Transverse colon (tissue), 4 donors: ENCODE measurements at places on chromosomes 16 and 17. TPM values are rescaled to one million over a fixed set of nuclear protein-coding genes. Genes with fewer than 3 reads are reported as not detected.

DNA sequence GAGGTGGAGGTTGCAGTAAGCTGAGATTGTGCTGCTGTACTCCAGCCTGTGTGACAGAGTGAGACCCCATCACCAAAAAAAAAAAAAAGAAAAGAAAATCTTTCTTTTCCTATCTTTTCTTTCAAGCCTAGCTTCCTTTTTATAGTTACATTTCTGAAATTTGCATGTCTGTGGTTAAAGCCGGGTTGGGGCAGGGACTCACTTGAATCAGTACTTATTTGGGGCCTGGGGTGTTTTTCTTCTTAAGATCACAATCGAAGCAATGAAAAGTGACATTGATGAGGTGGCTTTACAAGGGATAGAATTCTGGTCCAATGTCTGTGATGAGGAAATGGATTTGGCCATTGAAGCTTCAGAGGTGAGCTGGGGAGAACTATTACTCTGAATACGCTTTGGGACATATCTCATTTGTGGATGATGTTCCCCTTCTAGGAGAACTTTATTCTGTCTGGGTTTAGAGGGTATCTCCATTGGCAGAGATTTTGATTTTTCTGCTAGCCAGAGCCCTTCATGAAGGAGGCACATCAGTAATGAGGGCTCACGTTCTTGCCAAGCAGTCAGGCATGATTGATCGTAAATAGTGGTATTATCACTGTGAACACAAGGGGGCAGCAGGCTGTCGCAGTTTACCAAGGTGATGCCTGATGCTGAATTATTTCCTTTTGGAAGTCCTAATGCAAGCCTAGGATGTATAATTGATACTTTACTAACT, 14.3 kb downstream of the KPNB1 start:
- peak; percentile 60 for DNase-seq

DNA sequence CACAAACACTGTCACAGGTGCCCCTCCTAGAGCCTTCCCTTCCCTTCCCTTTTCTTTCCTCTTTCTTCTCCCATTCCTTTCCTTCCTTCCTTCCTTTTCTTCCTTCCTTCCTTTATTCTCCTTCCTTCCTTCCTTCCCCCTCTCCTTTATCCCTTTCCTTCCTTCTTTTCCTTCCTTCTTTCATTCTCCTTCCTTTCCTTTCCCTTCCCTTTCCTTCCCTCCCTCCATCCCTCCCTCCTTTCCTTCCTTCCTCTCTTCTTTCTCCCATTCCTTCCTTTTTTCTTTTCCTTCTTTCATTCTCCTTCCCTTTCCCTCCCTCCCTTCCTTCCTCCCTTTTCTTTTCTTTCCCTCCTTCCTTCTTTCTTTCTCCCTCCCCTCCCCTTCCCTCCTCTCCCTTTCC, 170.0 kb downstream of the ENGASE start:
- no peak for DNase-seq

DNA sequence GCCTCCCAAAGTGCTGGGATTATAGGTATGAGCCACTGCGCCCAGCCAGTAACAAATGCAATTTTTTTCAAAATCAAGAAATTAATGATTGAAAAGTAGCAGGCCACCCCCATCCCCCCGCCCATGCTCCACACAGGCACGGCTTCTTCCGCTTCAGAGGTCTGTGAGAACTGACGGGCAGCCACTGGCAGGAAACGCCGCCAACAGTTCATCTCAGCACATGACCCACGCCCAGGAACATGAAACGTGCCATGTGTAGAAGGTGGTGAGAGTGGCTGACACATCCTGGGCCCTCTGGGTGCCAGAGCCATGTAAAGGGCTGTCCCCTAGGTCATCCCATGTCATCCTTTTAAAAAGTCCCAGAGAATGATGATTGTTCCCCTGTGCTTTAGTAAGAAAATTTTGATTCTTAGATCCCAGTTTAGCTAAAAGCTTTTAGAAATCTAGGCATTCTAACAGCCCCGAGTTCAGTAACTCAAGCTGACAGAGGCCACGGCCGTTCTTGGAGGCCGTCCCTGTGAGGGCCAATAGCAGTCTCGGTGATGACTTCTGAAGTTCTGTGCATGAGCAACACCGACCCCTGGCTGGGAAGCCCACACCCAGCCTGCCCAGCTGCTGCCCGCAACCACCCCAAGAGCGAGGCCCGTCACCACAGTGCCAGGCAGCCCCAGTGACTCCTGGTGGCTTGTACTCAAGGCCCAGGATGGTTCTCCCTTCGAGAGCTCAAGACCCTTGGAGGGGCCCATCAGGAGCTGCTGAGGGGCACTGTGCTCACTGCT, 52.1 kb downstream of the KLHDC4 start:
- DNase-seq = no peak

- DNase-seq = no peak
Measured at GRCh38 chr16:25189305-25189704, 27.4 kb upstream of the AQP8 start.

GRCh38 chr17:34358631-34359030, 2.4 kb downstream of the CCL13 start:
- no peak for DNase-seq

DNA sequence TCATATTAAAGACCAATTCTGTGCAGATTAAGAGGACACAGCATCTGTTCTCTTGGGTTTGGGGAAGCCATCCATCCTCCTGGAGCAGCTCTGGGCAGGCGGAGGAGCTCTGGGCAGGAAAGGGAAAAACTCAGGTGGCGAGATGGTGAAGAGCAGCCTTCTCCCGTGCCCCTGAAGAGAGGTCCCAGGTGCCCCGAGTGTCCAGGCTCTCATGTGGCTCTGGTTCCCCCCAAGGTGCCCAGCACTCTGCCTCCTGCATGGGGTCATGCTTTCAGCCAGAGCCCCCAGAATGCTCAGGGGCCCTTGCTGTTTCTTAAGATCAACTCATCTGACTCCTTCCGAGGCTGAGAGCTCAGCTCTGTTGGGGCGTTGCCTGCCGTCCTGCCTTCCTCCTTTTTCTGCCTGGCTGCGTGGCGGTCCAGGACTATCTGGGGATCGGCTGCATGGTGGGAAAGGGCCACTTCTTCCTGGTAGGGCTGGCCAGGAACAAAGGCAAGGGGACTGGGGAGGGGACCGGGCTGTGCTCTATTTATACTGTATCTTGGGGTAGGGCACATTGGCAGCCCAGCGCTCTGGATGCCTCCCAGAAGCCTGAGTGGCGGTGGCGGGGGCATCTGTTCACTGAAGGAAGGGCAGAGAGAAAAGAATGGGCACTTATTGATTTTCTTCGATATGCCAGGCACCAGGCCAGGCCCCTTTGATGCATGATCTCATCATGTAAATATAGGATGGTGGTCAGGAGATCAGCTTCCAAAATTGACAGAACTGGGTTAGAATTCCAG, 103.2 kb upstream of the SDK2 start:
- DNase-seq = no peak

- no peak for DNase-seq
Measured at GRCh38 chr17:35679007-35679682, 52.3 kb upstream of the RASL10B start.

GRCh38 chr16:71851746-71852145, 6.0 kb downstream of the ATXN1L start:
- DNase-seq = no peak

The FOXO3B gene
- total RNA-seq = 20.7 TPM

The KRT26 gene
- not detected for total RNA-seq
